ENCODE measurements at places on chromosomes 16 and 17.

GRCh38 chr17:50917418-50917743 lies 51.2 kb upstream of the TOB1 start:
- no peak for DNase-seq

GRCh38 chr16:72371307-72372086 lies 199.5 kb upstream of the PMFBP1 start:
- peak; percentile 58 for DNase-seq

GRCh38 chr16:1941162-1942046 lies 1.6 kb downstream of the MSRB1 start:
- no peak for DNase-seq

GRCh38 chr17:47076171-47076570 lies 97.1 kb upstream of the RPRML start:
- no peak for DNase-seq

DNA sequence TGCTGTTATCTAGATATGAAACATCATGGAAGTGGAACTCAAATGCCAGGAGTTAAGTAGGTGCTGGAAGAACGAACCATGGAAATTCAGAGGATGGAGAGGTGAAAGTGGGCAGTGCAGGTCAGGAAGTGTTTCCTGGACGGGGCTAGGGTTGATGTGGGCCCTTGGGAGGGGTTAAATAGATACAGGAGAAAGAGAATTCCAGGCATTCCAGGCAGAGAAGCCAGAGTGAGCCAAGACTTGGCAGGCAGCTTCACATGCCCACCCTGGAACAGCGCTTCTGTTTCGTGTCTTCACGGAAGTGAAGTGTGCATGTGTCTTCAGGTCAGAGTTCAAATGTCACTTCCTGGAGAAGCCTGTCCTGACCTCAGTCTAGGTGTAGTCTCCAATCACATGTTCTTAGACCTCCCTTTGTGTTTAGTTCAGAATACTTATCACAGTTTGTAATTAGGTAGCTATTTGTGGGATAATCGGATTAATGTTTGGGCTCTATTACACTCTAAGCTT lies 41.3 kb downstream of the GP2 start:
- DNase-seq = no peak

GRCh38 chr16:11990702-11991390 lies 14.3 kb downstream of the SNX29 start:
- no peak for DNase-seq

GRCh38 chr17:66353937-66354401 lies 51.6 kb downstream of the PRKCA start:
- no peak for DNase-seq

- no peak for DNase-seq
These were observed 45.1 kb downstream of the SOX9 start for GRCh38 chr17:72165867-72166439.

- DNase-seq = no peak
These were observed 7.9 kb upstream of the PLEKHG4 start for GRCh38 chr16:67271446-67271845.

GRCh38 chr17:11245187-11245586 lies 4.2 kb downstream of the SHISA6 start:
- no peak for DNase-seq

GRCh38 chr17:7851438-7852261 lies 3.2 kb upstream of the TMEM88 start:
- DNase-seq = no peak
